ENCODE measurements at places on chromosomes 3 and 15. TPM values are rescaled to one million over a fixed set of nuclear protein-coding genes. Genes with fewer than 3 reads are reported as not detected.
A peak's percentile ranks its signal among the peaks of the same experiment; 100 is the strongest.

- no peak for DNase-seq
These were observed 773 bp downstream of the ANKRD28 start for GRCh38 chr3:15796771-15797641.

- DNase-seq = no peak
These were observed 5.9 kb downstream of the ACVR2B start for GRCh38 chr3:38459499-38460048.

- DNase-seq = no peak
These were observed 39.0 kb downstream of the STRIT1 start for GRCh38 chr3:155254445-155254844.

GRCh38 chr3:171333784-171334464, 126.3 kb downstream of the TNIK start:
- DNase-seq = no peak

DNA sequence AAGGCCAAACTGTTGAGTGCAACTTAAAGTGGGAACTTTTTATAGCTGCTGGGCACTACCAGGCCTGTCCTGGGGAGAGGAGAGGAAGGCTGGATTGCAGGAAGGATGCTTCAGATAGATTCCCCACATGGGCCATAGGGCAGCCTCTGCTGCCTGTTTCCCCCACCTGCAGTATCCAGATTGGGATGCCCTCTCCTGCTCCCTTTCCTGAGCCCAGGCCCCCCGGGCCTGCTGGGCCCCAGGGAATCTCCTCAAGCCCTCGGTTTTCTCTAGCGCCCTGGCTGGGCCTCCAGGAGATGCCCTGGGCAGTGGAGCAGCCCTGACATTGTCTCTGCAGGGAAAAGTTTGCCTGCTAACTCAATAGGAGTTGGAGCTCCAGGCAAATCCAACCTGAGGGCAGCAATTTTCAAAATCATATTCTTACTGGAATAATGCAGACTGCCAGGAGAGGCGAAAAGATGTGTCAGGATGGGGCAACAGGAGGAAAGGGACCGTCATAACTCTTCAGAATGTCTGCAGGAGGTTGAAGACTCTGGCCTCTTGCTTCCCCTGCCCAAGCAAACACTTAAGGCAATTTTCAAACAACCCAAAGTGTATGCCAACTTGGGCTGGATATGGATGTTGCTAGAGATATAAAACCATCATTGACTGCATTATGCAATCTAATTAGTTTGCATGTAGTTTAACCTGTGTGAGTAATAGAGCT, 4.4 kb downstream of the NR2F2 start:
- DNase-seq = no peak

GRCh38 chr15:74324714-74325113, 42.7 kb downstream of the CYP11A1 start:
- no peak for DNase-seq

The MNS1 gene
- total RNA-seq = 0.73 TPM

- peak; percentile 18 for DNase-seq
These were observed 149.9 kb downstream of the NEK10 start for GRCh38 chr3:27219127-27219845.

- no peak for DNase-seq
These were observed 9.1 kb downstream of the HDC start for GRCh38 chr15:50256188-50257041.

The CCR2 gene
- total RNA-seq = 3.7 TPM

- no peak for DNase-seq
These were observed 163.0 kb downstream of the OCA2 start for GRCh38 chr15:27936164-27936563.

- no peak for DNase-seq
These were observed 316.8 kb downstream of the POLQ start for GRCh38 chr3:121228971-121229370.

The CAV3 gene
- total RNA-seq = not detected
